ENCODE measurements at places on chromosomes 4 and X. TPM values are rescaled to one million over a fixed set of nuclear protein-coding genes. Genes with fewer than 3 reads are reported as not detected.

The GLOD5 gene
- not detected for total RNA-seq

The SLC35A2 gene
- 23.1 TPM for total RNA-seq

The PNMA6E gene
- total RNA-seq: not detected

The STATH gene
- not detected for total RNA-seq

The FHDC1 gene
- 0.11 TPM for total RNA-seq

The OTC gene
- total RNA-seq: not detected

The SPIN2B gene
- 3.4 TPM for total RNA-seq

The RAB33A gene
- total RNA-seq: 13.6 TPM

The RHOXF2 gene
- total RNA-seq: not detected

The AR gene
- total RNA-seq: 0.08 TPM

The BST1 gene
- not detected for total RNA-seq

The CENPVL3 gene
- total RNA-seq: 0.56 TPM

The C4orf36 gene
- not detected for total RNA-seq

The MND1 gene
- 9.6 TPM for total RNA-seq

The MAGEB10 gene
- not detected for total RNA-seq

The SPRY1 gene
- total RNA-seq: 65.2 TPM

The ODAPH gene
- not detected for total RNA-seq

The PPEF2 gene
- not detected for total RNA-seq

The DUSP9 gene
- 0.11 TPM for total RNA-seq

The TCP11X1 gene
- not detected for total RNA-seq

The GPR143 gene
- total RNA-seq: not detected

The HSFX2 gene
- not detected for total RNA-seq

The RNF212 gene
- total RNA-seq: 0.79 TPM

The DIPK2B gene
- total RNA-seq: 0.08 TPM

The GYPA gene
- not detected for total RNA-seq

The LDB2 gene
- total RNA-seq: not detected

The SLC9A7 gene
- 16.0 TPM for total RNA-seq

The SCOC gene
- 23.0 TPM for total RNA-seq

Measured in activated T-cell treated with anti-CD3 and anti-CD28 coated beads, Interleukin-2, amount 50 U/mL, for 4 hours (primary cell).